ENCODE measurements at places on chromosomes 5 and 9.

DNA sequence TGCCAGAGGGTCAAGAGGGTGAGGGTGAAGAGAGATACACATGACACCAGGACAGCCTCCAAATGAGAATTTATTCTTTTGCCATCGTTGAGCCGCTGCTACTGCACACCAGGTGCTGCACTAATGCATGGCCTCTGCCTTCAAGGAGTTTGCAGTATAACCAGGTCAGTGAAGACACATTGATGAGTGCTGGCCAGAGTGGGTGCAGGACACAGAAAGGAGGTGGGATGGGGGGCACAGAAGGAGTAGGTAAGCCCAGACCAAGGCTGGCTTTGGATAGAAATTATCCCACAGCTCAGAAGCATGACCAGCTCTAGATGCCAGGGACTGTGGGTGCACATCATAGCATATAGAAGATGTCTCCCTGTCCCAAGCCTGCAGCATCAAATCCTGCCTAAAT is 38.0 kb downstream of the FOXI1 start:
- no peak for DNase-seq

DNA sequence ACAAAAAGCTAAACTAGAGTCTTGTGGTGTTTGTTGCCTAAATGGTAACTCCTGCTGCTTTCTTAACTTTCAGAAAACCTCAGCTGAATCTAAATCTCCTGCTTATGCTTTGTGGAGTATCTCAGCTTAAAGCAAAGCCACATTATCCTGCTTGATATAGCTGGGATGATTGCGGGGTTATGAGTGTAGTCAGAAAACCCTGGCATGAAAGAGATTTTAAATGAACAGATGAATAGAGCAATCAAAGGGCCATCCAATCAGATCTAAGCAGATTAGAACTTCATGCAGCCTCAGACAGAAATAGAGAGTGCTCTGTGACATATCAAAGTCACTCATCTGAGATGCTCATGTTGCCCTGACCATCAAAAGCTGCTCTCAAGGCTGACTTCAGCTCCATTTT is 305.5 kb downstream of the DMRT2 start:
- DNase-seq, result no peak

DNA sequence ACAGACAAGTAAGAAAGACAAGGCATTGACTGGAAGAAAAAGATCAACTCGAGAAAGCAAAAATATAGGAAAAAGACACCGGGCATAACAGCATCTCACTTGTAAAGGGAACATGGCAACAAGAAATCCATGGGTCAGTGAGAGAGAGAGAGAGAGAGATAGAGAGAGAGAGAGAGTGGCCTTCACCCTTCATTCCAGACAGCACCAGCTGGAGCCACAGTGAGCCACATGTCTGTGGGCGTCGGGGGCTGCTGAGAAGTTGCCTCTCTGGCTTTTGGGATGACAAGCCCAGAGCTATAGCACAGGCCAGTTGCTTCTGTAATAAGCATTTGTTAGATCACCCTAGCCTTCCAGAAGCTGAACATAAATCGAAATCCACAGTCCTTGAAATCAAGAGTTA is 20.3 kb upstream of the ENC1 start:
- no peak for DNase-seq

GRCh38 chr9:16976427-16976826 is 106.0 kb upstream of the BNC2 start:
- no peak for DNase-seq

- peak; percentile 67 for DNase-seq
Measured at GRCh38 chr5:146565764-146566367, 49.9 kb upstream of the GPR151 start.

DNA sequence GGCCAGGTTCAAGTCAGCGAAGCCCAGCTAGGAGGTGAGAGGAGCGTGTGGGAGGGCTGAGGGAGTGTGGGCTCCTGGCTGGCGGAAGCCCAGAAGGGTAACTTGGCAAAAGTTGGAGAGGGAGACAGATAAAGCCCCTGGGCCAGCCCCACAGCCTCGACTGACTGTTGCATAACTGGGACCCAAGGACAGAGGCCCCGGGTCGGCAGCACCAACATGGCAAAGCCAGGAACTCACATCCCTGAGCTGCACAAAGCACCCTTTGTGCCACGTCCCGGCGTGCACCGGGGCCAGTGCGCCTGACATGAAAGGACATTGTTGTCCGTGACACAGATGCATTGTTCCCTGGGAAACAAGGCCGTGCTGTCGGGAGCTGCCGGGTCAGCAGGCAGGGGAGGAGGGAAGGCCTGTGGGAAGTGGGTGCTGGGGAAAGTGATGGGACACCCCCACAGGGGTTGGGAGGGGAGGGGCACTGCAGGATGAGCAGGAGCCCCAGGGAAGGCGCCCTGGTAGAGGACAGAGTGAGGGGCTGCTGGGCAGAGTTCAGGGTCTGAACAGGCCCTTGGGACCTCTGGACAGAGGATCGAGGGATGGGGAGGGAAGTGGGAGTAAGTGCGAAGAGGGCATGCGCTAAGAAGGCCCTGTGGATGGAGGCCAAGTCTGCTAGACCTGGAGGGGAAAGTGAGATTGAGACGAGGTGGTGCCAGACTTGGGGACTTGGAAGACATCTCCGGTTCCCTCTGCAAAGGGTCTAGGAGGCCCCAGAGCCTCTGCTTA is 13.0 kb upstream of the DPM2 start:
- DNase-seq, result no peak

GRCh38 chr9:87445646-87446045 is 52.0 kb upstream of the DAPK1 start:
- DNase-seq, result no peak

DNA sequence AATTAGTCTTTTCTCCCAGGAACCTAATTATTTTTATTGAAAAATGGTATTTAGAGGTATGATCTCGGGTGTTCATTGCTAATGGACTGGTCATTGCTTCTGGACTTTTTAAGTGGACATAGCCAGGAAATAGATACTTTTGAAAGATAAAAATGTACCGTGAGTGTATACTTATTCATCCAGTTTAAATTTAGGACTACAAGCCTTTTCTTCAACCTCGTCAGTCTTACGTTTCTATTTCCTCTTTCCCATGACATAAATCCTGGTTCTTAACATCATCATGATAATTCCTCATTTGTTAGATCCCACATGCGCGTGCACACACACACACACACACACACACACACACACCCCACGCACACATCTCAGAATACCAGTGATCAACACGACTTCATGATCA is 15.1 kb downstream of the PDE8B start:
- DNase-seq, result no peak

GRCh38 chr9:93606187-93606586 is 29.8 kb downstream of the PHF2 start:
- DNase-seq, result no peak

DNA sequence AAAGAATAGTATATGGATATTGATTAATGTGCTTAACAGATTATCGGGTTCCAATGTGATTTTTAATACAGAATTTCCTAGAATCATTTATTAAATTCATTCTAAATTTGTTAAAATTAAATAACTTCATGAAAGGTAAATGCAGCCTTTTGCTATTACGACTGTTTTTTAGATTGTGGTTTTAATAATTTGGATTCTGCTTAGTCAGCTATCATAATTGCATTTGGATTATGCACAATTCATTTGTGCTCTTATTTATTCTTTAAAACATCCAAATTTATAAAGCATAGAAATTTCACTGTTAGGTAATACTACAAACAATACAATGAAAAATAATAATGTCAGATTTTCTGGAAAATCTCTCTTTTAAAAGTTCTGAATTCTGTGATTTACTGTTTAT is 1598.5 kb downstream of the EFNA5 start:
- DNase-seq, result no peak

GRCh38 chr9:111631214-111631971 is at the start of gene DNAJC25:
Gene DNAJC25 (plus strand): TSS chr9:111631334. CDS start chr9:111631408, 74 bp downstream.
- peak; percentile 92 for DNase-seq

DNA sequence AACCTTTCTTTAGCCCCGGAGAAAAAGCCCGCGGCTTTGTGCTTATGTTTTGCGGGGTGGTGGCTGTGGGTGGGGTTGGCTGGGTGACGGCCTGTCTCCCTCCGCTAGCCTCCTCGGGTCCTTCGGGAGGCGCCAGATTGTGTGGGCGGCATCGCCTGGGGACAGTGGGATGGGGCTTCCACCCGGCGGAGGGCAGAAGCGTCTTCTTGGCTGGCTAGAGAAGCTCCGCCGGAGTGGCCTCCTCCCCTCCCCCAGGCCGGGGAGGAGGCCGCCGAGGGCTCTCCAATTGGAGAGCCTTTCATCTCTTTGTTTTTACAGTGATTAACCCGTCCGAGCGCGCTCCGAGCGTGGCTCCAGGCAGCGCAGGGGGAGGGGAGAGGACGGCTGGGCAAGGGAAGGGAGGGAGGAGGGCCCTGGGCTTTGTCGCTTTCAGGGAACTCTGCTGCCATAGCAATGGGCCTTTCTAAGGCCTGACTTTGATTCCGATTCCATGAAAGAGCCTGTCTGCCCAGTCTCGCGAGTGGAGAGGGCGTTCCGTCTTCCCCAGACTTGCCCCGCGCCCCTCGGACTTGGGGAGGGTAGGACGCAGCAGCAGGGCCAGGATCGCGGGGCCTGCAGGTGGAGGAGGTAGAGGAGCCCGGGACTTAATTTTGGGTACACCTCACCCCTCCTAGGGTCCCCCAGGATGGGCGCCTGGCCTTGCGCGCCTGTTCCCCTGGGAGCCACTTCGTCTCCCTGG is 36.7 kb upstream of the TIFAB start:
- peak; percentile 71 for DNase-seq

- DNase-seq, result no peak
Measured at GRCh38 chr9:28707616-28708015, 1134.3 kb upstream of the C9orf72 start.

GRCh38 chr9:136805207-136805740 is 2.5 kb upstream of the RABL6 start:
- DNase-seq, result no peak

- DNase-seq, result no peak
Measured at GRCh38 chr5:15550502-15551112, 50.6 kb downstream of the FBXL7 start.

DNA sequence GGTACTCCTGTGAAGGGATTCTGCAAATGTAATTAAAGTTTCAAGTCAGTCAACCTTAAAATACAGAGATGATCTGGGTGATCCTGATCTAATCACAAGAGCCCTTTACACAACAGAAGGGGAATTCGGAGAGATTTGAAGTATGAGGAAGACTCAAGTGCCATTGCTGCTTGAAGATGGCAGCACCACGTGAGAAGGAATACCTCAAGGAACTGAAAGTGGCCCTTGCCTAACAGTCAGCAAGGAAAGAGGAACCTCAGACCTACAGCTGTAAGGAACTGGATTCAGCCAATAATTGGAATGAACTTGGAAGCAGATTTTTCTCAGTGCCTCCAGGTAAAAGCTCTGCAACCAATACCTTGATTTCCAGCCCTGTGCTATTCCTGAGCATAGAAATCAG is 87.4 kb downstream of the THBS4 start:
- no peak for DNase-seq

GRCh38 chr9:102922526-102922925 is 72.6 kb upstream of the CYLC2 start:
- DNase-seq, result no peak

DNA sequence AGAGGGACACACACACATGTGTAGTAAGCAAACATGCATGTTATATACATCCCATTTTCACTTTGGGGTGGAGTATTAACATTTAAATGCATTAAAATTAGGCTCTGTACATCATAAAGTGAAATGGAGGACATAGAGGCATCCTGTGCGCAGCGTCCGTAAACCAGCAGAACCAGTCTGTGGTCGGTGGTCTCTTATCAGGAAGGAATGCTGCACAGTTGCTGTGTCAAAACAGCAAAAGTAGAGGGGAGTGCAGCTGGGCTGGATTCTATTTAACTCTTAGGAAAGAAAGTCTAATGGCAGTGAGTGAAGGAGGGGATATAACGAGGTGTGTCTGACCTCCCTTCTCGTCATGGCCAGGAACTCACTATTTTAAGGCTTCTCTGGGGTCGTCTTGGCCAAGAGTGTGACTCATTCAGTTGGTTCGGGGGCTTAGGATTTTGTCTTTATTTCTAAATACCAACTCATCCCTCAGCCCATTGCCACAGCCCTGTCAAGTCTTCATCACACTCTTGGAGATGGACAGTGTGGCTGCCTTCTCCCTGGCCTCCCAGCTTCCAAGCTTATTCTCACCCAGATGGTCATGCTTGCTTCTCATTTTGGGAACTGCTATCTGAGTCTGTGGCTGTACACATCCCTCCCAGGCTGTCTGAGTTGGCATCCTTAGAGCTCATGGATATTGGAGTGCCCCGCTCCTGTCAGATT is 20.1 kb upstream of the CXCL14 start:
- DNase-seq, result no peak

GRCh38 chr5:74355041-74355824 is 285.3 kb downstream of the ENC1 start:
- DNase-seq, result no peak

DNA sequence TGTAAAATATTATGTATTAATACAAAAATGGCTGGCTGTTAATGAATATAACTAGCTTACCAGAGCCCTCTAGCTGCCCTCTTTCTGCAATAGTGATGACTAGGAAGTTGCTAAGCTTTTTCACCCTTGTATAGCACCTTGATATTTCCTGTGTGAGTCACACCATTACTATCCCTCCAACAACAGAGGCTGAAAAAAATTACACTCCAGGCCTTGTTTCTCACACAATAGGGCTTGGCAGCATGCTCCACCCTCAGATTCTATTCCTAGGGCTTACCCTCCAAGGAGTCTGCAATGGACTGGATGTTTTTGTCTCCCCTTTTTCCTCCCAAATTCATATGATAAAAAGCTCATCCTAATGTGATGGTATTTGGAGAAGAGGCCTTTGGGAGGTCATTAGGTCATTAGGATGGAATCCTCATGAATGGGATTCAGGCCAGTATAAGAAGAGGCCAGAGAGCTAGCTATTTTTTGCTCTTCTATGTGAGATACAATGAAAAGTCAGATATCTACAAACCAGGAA is 184.6 kb upstream of the MAP1B start:
- peak; percentile 23 for DNase-seq

DNA sequence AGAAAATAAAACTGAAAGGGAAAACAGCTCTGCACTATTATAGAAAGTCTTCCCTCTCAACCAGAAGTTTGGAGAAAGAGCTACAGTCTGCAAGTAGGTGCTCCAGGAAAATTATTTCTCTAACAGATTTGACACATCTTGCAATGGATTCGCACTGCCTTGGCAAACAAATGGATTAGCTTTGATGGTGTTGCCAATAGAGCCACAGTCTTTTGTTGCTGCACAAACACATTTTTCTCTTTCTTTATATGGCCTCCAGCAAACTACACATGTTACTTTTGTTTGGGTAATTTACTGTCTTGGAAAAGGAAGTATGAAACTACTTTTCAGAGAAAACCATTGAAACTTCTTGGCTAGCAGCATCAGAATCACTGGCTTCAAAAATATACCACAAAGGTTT is 523.1 kb downstream of the EFNA5 start:
- DNase-seq, result no peak

DNA sequence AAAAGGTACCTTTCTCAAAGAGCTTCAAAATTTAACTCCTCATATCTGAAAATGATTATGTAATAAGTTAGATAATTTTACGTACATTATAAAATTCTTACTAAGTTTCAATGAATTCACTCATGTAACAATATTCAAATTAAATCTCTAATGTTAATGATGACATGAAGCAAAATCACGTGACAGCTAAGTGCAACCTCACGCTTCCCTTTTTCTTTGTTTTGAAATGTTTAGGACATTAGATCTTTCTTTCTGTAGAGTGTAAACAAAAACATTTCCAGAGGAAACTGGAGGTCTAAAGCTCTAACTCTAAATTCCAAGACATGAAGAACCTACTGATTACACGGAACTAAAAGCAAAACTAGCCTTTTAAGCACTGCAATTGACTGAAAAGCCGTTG is 227.3 kb upstream of the TBCA start:
- DNase-seq, result no peak
